Stimulated activated CD4-positive, alpha-beta T cell treated with anti-CD3 and anti-CD28 coated beads, Interleukin-2, amount 100 ng/mL, for 48 hours (primary cell): ENCODE measurements at places on chromosomes 7 and 10.

- no peak for DNase-seq
Measured at GRCh38 chr10:78190051-78190825, 156.6 kb downstream of the RPS24 start.

GRCh38 chr7:70392877-70393435, 739.0 kb upstream of the GALNT17 start:
- no peak for DNase-seq

- DNase-seq: no peak
Measured at GRCh38 chr10:116608686-116609594, 11.8 kb upstream of the PNLIPRP2 start.

GRCh38 chr7:106717254-106717954, 56.4 kb upstream of the CCDC71L start:
- DNase-seq: no peak

GRCh38 chr10:52818019-52818418, 45.4 kb upstream of the MBL2 start:
- DNase-seq: no peak

DNA sequence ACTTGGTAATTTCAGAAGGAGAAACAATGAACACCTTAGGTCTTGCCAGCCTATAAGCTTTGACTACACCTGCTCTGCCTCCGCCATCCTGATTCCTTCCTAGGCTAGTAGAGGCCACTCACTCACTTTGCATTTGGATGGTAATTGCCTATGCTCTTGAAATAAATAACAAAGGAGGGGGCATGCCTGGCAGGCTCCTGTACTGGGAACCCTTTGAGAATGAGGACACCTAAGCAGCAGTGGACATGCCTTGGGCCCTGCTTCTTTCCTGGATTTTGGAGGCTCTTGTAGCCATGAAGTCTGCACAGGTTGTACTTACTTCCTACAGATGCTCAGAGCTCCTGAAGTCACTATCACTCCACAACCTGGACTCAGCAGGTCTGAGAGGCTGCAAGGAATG, 65.8 kb downstream of the BLNK start:
- no peak for DNase-seq

DNA sequence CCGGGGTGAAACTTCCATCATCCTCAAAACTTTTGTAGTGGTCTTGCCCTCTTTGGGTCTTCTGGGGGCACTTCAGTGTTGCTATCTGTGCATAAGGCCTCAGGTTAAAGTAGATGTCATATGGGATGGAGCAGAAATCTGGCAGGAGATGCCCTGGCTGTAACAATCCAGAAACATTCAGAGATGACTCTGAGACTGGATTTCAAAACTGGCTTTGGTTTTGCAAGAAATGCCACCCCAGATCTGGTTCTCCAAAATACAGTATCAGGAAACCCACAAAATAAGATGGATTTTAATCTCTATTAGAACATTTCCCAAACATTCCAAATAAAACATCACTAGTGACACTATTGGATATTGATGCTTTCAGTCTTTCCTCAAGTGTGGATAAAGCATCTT, 191.5 kb downstream of the REEP3 start:
- no peak for DNase-seq

GRCh38 chr7:12888717-12889116, 201.3 kb downstream of the ARL4A start:
- DNase-seq: no peak

DNA sequence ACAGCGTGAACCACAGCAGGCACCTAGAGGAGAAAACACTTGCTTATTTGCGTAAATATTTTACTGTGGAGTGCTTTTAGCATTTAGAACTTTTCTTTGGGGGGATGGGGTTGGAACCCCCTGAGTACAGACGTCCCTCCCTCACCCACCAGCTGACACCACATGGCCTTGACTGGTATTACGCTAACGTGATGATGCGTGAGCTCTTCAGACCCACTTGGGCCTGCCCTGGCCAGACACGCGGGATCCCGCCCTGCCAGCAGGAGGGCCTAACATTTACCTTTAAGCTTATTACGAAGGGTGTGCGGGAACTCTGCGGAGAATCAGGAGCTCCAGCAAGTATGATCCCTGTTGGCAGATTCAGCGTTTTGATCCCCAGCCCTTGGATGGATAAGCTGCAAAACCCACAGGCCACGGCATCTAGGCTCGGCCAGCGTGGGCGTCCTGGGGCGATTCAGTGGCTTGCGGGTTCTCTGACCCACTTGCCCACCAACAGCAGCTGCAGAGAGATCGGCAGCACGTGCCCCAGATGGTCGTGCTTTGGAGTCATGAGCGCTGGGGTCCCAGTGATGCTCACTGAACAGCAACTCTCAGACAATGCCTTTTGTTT, 545.5 kb upstream of the FOXK1 start:
- no peak for DNase-seq

GRCh38 chr7:140229101-140229525, 52.3 kb upstream of the KDM7A start:
- no peak for DNase-seq

GRCh38 chr10:101560298-101561067, 27.6 kb downstream of the POLL start:
- no peak for DNase-seq

- no peak for DNase-seq
Measured at GRCh38 chr7:122302761-122303530, 1.6 kb downstream of the FEZF1 start.

- DNase-seq: no peak
Measured at GRCh38 chr7:5580714-5581395, 157.2 kb upstream of the TNRC18 start.

DNA sequence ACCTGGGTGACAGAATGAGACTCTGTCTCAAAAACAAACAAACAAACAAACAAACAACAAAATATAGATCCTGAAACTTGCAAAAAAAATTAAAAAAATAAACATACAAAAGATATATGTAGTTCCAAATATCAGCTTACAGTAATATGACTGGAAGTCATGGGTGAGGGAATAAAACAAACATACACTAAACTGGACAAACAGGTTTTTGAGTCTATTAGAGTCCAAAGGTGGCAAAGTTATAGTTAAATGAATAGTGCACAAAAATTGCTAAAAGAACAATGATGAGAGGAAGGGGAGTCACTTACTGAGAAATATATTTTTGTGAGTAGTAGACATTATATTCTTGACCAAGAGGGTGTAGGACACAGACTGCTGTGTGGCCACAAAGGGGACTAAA, 16.7 kb upstream of the RSBN1L start:
- DNase-seq: no peak

DNA sequence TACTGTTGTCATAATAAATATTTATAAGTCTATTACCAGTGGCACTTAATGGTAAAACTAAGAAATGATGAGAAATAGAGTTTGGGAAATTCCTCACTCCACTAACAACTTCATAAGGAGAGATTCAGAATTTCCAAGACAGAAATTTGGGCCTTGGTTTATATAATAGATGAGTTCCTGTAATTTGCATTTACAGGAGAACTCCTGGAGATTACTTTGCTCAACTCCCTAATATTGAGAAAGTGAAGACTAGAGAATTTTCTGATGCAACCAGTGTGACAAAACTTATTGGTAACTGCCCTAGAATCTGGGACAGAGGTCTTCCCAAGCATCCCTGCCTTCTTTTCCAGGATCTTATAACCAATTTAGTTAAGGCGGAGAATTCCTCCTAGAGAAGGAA, 49.1 kb upstream of the GSAP start:
- DNase-seq: no peak

DNA sequence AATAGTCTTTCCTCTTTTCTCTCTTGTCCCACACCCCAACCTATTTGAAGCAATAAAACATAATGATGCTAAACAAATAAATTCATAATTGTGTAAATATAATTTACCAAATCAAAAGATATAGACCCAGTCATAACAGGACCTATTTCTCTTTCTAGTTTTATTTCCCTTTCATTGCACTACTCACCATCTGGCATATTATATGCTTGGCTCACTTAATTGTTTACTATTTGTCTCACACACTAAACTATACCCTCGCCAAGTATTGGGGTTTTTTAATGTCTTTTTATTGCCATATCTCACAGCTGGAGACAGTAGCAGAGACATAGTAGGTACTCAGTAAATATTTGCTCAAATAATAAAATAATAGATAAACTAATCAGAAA, 597.5 kb upstream of the PCDH15 start:
- DNase-seq: no peak

DNA sequence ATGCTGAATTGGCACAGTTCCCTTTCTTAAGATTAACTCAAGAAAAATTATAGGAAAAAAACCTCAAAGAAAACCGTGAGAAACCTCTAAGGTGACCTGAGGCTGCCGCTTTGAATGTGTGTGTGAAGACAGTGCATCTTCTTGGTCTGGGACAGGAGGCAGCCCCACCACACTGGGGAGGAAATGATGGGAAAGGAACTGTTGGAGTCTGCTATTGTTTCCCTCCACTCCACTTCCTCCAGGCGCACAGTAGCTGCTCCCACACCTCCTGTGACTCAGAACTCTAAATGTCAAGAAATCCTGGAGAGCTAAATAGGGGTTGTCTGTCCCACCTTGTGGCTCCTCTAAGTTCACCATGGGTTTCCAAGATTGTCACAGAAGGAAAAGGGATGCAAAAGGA, 179.4 kb downstream of the PDE1C start:
- no peak for DNase-seq

DNA sequence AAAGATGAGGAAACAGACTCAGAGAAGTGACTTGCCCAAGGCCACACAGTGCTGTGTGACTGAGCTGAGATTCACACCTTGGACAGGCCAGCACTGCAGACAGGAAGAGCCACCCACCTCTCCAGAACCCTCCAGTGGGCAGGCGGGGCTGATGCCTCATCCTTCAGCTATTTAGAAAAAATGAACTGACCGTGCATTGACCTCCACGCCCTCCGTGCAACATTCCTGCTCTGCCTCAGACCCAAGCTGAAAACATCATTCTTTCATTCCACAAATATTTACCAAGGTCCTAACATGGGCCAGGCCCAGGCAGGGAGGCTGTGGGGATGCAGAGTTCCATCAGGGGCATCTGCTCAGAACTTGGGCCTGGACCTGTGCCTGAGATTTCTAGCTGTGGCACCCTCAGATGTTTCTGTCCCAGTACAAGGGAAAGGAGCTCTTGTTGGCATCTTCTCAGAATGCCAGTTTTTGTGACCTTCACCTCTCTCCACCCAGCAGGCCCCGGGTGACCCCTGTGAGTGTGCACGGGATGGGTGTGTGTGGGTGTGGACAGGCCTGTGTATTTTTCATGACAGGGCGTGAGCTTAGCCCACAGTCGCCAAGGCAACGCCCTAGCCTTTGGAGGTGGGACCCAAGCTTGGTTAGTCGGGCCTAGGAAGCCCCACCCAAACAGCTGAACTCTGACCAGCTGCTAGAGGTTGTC, 6.5 kb downstream of the VSIR start:
- no peak for DNase-seq

DNA sequence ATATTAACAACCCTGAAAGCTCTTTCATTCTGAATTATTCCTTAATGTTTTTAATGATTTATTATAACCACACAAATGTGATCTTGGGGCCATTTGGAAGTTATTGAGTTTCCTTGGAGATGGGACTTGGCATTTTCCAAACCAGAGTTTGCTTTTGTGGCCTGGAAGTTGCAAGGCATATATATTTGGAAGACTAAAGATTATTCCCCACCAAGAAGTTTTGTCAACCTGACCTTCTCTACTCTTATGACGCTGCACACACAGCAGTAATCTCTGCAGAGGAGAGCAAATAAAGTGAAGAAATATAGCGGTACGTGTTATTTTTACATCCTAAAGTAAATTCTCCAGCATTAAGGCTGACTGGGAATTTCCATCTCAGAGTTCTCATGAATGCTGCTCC, 397.0 kb downstream of the LRMDA start:
- DNase-seq: no peak

DNA sequence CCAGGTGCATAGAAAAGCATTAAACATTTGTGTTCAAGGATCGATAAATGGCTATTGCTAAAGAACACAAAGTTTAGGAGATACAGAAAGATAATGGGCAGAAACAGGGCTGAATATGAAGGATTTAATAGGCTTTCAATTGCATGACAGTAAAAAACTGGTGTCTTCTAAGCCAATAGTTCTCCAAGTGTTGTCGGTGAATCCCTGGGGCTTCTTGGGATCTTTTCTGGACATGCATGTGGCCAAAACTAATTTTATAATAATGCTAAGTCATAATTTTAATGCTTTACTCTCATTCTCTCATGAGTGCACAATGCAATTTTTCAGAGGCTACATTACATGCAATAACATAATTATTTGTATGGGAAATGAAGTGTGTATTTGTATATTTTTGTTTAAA, 521.1 kb upstream of the ANKRD30A start:
- DNase-seq: no peak

DNA sequence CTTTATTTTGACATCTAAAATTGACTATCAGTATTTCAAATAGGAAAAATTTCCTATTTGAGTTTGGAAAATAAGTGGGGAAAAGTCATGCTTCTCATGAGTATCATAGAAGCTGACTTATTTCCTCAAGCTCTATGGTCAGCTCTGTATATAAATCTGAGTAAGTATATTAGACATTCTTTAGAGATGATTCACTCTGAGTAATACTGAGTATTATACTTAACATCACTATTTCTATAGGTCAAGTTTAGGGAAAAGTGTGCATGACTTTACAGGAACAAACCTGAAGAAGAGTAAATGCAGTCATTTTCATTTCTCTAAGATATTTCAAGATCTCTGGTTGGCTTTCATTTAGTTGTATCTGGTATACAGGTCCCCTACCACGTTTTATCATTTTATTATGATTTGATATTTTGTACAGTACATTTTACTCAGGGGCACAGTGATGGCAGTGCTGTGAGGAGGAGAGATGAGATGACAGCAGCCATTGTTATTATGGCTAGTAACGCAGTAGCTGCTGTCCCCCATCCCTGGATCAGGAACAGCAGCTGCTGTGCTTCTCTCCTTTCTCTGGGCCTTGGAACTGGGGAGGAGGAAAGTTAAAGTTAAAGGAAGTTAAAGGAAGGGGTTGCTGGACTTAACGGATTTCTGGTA, 15.2 kb downstream of the SND1 start:
- DNase-seq: no peak

DNA sequence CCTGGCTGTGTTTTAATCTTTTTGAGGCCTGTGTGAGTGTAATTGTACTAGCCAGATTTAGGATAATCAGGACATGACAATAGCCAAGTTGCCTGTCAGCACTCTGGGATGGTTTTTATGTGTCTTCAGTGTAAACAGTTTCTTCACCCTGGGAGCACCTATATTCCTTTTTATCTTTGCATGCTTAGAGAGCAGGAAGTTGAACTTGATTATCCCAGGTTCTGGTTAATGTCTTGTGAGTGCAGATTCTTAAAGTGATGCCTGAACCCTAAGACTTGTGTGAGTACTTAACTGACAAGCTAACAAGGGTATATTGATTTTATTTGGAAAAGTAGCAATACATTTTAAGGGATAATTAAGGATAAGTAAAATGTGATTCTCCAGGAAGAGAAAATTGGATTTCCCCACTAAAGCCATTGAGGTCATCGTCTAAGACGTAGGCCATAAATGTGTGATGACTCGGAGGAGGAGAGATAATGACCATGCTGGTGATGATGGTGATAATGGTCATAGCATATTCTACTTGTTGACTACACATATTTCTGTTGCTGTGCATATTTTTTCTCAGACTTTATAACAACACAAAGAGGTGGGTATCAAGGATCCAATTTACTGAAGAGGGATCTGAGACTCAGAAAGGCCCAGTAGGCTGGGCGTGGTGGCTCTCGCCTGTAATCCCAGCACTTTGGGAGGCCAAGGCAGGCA, 234.7 kb downstream of the CAMK1D start:
- no peak for DNase-seq
